ENCODE measurements at places on chromosomes 4 and X.

GRCh38 chr4:189660722-189661360, 279.8 kb upstream of the FRG1 start:
- no peak for DNase-seq

- no peak for DNase-seq
Measured at GRCh38 chr4:3406431-3406830, 35.3 kb upstream of the HGFAC start.

- DNase-seq: no peak
Measured at GRCh38 chrX:139204571-139204897, 326.0 kb upstream of the F9 start.

GRCh38 chr4:36337665-36338185, 56.3 kb downstream of the DTHD1 start:
- no peak for DNase-seq

DNA sequence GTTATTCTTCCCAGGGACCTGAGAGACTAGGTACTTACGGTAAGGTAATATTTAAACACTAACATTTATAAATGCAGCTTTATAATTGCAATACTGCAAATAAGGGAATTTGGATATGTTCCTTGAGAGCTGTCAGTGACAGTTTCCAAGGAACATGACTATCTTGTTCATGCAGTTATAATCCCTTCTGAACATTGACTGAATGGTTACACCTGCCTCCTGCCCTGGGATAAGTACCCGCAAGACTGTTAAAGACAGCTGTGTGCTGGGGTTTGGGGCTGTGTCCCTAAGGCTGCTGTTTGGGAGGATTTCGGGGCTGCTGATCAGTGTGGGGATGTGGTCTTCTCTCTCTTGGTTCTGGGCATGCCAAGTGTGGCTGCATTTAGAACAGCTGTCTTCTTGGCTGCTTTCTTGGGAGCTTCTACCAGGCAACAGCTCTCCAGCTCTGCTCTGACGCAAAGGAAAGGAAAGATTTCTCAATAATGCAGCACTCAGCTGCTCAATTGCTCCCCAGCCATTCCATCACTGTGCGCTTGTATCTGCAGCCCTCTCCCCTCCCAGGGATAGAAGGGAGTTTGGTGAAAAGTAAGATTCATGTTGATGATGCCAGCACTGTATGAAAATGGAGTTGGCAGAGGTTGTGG, 298.8 kb upstream of the TAPT1 start:
- no peak for DNase-seq

- DNase-seq: no peak
Measured at GRCh38 chrX:46627062-46627461, 53.5 kb downstream of the CHST7 start.

DNA sequence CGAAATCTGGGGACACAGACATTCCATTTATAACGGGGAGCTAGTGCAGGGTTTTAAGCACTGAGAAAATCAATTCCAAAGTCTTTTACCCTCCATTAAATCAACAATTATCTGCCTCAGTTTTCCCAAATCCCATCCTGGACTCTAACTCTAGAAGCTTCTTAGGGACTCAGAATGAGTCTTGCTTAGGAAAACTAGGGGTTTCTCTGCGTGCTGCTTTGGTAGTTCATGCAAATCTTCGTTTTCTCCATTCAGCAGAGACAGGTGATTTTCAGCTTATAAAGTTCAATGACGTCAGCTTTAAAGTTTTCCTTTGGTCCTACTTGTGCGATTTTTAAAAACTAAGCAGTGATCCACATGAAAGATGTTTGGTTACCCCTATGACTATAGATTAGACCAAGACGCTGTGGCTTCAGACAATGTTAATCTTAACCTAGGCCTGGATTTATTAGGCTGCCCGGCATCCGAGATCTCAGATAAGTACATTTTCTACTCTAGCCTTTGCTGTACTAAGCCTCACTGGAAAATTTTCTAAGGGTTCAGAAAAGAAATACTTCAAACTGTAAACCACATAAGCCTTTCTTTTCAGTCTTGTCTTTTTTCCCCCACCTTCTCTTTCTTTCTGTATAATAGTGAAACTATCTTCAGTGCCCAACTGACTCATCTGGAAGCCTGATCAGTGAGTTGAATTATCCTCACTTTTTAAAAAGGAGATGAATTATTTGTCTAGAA, 121.4 kb upstream of the GATB start:
- DNase-seq: no peak
